ENCODE measurements at places on chromosomes 1 and 21.

DNA sequence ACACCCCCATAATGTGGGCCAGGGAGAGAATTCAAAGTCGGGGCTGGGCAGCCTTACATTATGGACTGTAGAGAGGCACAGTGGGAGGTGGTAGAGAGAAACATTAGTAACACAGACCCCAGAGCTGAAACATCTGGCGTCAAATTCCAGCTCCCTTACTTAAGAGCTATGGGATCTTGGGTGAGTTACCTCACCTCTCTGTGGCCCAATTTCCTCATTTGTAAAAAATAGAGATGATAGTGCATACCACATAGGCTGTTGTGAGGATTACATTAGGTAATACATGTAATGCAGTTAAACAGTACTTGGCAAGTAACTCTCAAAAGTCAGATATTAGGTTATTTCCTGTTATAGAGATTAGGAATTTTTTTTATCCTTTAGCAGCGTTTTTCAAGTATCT lies 160.5 kb upstream of the KIAA0040 start:
- DNase-seq, result no peak

GRCh38 chr1:182268669-182269068 lies 122.9 kb downstream of the GLUL start:
- no peak for DNase-seq

DNA sequence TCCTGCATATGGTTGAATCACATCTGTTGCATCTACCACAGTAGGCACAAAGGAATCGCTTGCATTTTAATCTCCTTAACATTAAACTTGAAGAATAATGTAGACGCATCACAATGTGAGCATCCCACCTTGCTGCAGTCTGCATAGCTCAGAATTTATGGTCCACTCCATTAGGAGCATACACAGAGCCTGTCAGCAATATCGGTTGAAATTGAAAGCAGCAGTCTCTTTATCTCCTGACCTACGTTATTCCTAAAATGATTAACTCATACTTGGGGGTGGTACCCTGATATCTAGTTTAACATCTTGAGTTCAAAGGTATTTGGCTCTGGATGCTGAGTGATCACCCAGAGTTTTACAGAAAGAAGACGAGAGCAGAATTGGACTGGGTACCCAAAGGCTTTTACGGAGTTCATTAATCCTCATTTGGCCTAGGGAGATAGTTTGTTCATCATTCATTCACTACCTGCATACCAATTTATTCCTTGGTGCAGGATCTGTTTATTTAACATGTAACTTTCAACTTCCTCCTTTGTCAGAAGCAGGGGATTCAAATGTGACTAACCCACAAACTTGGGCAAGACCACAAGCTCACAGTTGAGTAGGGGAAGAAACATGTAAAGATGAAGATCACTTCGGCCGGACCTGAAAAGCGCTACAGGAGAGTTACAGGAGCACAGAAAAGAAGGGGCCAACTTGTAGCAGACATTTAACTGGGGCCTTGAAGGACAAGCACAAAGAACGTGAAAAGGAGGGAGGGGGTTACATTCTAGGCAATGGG lies 187.9 kb downstream of the DAB1 start:
- no peak for DNase-seq

GRCh38 chr1:118918230-118918939 lies 69.8 kb downstream of the TBX15 start:
- DNase-seq, result no peak

DNA sequence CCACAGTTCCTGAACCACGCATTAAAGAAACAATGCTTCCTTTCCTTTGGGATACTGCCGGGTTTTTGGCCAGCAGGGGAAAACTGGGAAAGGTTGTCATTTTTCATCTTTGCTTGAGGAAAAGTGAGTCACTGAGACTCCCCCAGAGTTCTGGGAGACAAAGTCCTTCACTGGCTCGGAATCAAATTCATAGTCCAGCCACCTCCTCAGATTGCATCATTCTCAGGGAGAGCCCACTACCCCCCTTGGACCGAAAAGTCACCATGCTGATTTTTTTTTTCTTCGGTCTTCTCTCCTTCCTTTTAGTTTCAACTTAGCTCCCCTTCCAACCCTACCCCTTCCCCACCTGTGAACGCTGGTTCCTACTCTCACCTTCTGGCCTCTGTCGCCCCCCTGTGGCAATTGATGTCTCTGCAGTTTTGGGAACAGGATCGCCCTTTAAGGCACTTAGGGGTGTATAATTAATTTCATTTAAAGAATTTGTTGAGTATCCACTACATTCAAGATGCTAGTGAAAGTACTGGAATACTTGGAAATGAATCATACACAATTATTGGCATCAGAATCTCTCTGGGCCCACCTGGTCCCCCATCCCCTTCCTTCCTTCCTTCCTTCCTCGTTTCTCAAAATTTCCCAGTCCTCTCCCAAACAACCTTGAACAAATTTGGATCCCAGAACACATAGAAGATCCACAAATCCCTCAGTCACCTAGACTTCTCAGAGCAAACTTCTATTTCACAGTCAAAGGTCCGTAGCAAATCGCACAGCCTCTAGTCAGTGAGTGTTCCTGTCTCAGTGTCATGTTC lies 6.9 kb downstream of the ACKR1 start:
- DNase-seq, result no peak

Data from HFFc6 (cell line).